ENCODE measurements at places on chromosomes 7 and 10.
A peak's percentile ranks its signal among the peaks of the same experiment; 100 is the strongest.

DNA sequence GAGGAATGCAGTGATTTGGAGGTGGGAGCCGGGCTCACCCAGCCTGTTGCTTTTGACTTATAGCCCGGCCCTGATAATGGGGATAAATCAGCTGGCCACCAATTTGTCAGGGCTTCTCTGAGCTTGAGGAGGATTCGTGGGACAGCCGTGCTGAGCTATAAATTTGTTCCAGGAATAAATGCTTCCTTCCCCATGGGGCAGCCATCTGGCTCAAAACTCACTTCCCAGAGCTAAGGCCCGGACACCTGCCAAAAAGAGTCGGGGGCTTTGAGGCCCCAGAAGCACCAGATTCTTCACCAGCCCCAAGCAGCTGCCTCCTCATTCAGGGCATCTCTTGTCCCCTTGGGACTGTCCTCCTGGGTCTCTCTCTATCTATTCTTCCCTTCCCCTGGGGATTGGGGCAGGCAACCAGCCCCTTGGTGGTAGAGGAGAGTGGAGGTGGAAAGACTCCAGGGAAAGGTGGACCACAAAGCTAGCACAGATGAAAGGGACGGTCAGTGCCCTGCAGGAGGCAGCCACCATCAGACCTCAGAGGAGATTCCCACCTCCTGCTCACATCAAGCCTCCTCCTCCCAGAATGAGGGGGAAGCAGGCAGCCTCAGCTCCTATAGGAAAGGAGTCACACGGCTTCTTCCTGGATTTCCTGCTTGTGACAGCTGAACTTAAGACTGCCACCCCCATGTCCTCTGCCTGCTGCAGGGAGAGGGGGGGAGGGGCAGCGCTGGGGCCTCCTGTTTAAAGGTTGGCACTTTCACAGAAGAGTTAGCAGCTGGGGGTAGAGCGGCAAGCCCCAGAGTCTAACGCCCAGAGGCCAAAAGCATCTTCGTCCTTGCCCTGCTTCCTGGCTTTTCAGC, 44.2 kb upstream of the LRRC4 start:
- DNase-seq, result no peak

DNA sequence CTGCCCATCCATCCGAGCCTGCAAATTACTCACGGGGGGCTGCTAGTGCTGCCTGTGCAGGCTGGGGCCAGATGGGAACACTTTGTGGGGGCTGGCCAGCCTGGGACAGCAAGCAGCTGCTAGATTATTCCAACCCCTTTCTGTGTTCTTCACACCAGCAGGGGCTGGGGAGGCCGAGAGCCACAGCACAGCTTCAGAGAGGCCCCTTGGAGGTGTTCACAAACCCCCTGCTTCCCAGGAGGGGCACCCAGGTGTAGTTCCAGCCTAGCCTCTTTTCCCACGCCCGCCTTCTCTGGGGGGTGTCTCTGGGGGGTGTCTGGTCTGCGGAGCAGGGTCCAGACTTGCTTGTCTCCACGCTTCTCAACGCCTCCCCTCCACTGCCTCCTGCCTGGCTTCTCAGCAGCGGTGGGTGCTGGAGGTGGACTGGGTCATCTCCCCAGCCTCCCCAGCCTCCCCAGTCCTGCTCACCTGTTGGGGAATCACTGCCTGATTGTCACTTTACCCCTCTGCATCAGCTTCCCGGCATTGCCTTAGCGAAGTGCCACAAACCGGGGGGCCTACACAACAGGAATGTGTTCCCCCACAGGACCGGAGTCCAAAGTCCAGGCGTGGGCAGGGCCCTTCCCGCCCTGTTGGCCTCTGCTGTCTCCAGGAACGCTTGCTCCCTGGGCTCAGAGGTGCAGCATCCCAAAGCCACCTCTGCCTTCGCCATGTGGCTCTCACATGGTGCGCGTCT, 74.0 kb upstream of the EN2 start:
- DNase-seq, result no peak

DNA sequence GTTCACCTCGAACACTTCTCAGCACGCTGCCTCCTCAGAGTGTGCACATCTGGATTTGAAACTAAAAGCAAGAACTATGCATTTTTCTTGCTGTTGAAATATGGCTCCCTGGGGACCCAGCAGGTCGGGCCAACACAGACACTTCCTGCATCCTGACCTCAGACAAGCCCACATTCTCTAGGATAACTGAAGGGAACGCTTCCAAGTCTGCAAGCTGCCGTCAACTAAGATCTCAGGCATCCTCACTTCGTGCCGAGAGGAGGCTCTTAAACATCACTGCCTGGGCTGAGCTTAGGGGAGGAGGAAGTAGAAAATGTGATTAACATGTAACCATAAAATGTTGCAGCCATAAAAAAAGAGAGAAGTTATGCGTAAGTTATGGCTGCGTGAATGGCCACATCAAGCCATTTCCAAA, 65.5 kb downstream of the PYROXD2 start:
- DNase-seq, result peak; percentile 100

GRCh38 chr7:132691201-132691600, 114.9 kb upstream of the PLXNA4 start:
- DNase-seq, result no peak

DNA sequence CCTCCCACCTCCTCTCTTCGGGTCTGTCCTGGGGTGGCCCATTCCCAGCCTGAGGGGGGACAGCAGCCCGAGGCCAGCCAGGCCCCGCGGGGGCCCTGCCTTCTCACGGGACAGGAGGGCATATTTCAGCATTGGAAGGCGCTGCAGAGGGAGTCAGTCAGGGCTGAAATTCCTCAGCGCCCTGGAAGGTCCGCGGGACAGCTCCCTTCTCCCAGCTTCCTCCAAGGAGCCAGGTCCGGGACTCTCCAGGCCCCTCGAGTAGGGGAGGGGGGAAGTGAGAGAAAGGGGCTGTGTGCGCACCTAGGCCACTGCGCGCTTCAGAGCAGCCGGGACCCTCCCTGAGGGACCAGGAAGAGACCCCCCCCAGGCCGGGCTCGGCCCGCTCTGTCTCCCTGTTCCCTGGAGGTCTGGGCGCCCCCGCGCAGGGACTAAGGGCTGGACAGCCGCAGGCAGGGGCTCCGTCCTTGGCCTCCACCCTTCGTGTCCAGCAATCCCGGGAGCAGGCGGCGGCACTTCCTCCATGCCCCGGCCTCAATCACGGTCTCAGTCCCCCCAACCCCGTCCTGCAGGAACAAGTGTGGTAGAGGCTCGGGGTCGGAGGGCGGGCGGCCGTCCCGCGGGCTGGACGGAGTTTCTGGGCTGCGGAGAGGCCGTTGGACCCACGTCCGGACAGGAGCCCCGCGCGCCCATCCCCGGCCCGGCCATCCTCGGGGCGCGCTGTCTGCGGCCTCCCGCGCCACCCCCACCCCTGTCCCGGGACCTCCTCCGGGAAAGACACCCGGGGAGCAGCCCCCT, 6.0 kb upstream of the ELFN1 start:
- DNase-seq, result no peak

Measured in fibroblast of skin of right biceps (primary cell).